Sciatic nerve (tissue), 2 donors: ENCODE measurements at places on chromosomes 13 and 19. TPM values are rescaled to one million over a fixed set of nuclear protein-coding genes. Genes with fewer than 3 reads are reported as not detected.

DNA sequence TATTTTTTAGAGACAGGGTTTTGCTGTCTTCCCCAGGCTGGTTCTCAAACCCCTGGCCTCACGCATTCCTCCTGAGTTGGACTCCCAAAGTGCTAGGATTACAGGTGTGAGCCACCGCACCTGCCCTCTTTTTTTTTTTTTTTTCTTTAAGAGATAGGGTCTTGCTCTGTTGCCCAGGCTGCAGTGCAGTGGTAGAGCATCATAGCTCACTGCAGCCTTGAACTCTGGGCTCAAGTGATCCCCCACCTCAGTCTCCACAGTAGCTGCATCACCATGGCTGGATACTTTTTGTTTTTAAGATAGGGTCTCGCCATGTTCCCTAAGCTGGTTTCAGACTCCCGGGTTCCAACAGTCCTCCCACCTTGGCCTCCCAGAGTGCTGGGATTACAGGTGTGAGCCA, 1.5 kb downstream of the KCNJ14 start:
- no peak for DNase-seq

DNA sequence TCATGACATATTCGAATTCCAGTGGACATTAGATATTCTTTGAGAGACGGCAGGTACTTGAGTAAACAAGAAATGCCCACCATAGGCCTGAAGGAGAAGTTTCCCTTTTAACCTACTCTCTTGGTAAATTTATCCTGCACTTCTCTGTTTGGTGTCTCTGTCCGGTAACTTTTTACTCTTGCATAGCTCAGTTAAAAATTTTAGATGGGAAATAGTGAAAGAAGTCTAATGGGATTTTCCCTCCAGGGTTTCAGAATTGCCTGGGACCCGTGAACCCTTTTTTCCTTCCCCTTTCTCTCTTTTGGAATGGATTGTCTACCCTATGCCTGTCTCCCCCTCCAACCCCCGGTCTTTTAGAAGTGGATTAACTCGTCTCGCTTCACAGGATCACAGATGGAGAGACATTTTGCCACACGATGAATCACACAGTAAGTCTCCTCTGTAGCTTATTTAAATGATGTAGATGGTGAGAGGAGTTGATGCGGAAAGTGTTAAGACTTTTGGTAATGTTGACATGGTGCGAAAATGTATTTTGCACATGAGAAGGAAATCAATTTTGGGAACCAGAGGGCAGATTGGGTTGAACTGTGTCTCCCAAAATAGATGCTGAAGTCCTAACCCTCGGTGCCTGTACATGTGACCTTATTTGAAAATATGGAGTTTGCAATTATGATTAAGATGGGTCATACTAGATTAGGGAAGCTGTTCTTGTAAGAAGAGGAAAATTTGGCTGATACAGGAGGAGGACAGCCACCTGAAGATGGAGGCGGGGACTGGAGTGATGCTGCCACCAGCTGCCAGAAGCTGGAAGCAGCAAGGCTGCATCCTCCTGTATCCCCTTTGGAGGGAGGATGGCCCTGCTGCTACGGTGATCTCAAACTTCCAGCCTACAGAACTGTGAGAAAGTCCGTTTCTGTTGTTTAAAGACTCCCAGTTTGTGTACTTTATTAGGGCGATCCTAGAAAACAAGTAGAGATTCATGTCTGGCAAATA, 711 bp upstream of the MIPEP start:
- DNase-seq, result no peak

- no peak for DNase-seq
Observed at GRCh38 chr13:21676611-21677021, 5.7 kb downstream of the FGF9 start.

GRCh38 chr19:48966541-48967345, 1.6 kb downstream of the FTL start:
- DNase-seq, result no peak

DNA sequence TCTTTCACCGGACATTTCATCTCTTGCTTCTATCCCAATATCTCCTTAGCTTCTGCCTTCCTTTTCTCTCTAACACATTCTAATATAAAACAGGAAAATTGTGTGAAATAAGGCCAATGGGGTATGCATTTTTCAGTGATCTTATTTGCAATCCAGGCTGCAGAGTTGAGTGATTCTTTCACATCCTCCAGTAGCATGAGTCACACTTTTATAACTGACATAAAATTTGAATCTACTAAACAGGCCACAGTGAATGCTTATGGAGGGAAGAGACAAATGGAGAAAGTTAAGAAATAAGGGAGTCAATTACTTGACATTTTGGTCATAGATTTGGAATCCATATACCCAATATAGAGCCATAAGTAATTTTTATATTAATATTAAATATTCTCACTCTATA, 1037.0 kb upstream of the SPRY2 start:
- DNase-seq, result no peak

Gene AMER2
- total RNA-seq, result 0.04 TPM
